ENCODE measurements at places on chromosomes 2 and 18. TPM values are rescaled to one million over a fixed set of nuclear protein-coding genes. Genes with fewer than 3 reads are reported as not detected.

DNA sequence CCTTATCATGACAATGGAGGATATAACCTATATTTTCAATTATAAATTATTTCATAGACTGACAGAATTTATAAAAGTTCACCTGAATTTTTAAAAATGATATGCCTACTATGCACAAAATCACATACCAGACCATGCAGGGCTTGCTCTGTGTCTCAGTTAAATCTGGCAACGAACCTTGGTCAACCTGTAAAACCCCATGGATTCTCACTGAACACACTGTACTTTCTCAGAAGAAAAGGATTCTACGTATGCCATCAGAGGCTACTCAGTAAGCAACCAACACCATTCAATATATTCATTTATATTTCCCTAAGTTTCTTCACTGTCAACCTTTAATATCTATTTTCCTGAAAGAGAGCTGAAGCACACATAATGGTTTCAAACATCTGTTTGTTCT lies 52.4 kb downstream of the NRXN1 start:
- H3K27me3 ChIP-seq: no peaks in the 10 kb centered on the region
- no peaks in the 10 kb centered on the region for H3K4me1 ChIP-seq
- H3K4me3 ChIP-seq: no peak overlapping the region
- H3K27ac ChIP-seq: no peak overlapping the region

DNA sequence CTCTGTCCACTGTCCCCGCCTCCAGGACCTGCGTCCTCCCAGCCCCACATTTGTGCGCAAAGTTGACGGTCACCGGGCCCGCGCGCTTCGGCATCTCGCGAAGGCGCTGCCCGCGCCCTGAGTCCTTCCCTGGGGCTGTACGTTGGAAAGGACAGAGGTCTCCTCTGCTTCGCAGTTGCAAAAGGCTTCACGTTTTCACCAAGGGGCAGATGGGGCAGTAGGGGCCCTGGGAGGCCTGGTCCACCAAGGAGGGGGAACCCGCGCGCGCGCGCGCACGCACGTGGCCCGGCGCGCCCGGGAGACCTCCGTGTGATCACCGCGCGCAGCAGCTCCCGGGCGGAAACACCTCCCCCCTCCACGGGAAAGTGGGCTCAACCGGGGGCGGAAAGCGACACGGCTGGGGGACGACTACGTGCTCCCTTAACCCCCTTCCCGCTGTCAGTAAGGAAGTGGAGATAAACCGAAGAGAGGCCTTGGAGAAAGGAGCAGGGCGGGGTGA lies 21.9 kb downstream of the TEX44 start:
- peaks cover 40% of the 10 kb centered on the region for H3K4me1 ChIP-seq
- peak overlapping the region; percentile 97 for H3K27ac ChIP-seq
- DNase-seq: peak; percentile 68
- H3K27me3 ChIP-seq: no peaks in the 10 kb centered on the region

DNA sequence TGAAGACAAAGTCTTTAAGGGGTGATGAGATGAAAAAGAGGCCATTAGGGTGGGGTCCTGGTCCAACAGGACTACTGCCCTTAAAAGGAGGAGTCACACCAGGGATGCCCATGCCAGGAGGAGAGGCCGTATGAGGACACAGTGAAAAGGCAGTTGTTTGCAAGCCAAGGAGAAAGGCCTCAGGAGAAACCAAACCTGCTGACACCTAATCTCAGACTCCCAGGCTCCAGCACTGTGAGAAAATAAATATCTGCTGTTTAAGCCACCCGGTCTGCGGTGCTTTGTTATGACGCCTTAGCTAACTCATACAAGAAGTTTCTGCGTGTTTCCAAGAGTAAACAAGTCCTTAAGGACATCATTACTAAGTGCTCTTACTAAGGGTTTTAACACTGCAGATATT lies 93.6 kb downstream of the DNER start:
- H3K27me3 ChIP-seq: peaks cover 24% of the 10 kb centered on the region
- DNase-seq: no peak
- no peaks in the 10 kb centered on the region for H3K36me3 ChIP-seq
- no peak overlapping the region for H3K27ac ChIP-seq
- no peak overlapping the region for H3K4me3 ChIP-seq
- H3K4me1 ChIP-seq: no peaks in the 10 kb centered on the region

DNA sequence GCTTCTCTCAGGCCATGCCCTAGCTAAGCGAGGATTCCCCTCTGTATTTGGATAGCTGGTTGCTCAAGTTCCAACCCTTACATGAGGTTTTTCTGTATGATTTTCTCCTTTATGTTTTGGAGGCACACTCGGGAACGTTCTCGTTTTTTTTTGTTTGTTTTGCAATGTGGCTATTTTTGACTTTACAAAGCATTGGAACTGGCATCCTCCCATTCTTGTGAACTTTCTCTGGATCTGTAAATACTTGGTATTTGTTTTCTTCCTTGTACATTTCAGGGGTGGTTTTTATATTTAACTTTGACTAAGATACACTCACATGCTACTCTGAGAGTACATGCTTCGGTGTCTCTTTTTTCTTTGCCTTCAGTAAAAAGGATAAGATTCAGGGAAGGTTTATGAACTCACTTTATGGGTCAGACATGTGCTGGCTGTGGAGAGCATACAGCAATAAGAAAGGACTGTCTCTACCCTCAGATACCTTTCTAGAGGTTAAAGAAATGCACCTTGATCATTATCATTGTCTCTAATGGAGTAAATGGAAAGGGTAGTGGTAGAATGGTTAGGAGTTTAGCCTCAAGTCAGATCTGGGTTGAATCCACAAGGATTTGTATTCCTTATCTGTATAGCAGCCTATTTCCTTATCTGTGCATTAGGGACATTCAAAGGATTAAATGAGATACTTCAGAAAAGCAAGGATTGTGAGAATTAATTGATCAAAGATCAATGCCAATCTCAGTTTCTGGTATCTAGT lies 61.9 kb downstream of the MEIS1 start:
- no peaks in the 10 kb centered on the region for H3K4me1 ChIP-seq
- no peak overlapping the region for H3K27ac ChIP-seq
- no peak for DNase-seq
- H3K36me3 ChIP-seq: no peaks in the 10 kb centered on the region
- no peak overlapping the region for H3K4me3 ChIP-seq
- no peaks in the 10 kb centered on the region for H3K27me3 ChIP-seq

- H3K27ac ChIP-seq: no peak overlapping the region
- H3K4me1 ChIP-seq: no peaks in the 10 kb centered on the region
- DNase-seq: no peak
- no peak overlapping the region for H3K4me3 ChIP-seq
- peaks cover under 1% of the 10 kb centered on the region for H3K27me3 ChIP-seq
Observed at GRCh38 chr18:2495381-2495780, 75.9 kb downstream of the METTL4 start.

GRCh38 chr18:63320975-63321265 lies 1.4 kb upstream of the BCL2 start:
- DNase-seq: no peak
- peaks cover 27% of the 10 kb centered on the region for H3K36me3 ChIP-seq
- H3K27me3 ChIP-seq: no peaks in the 10 kb centered on the region
- H3K4me3 ChIP-seq: peak overlapping the region; percentile 83

DNA sequence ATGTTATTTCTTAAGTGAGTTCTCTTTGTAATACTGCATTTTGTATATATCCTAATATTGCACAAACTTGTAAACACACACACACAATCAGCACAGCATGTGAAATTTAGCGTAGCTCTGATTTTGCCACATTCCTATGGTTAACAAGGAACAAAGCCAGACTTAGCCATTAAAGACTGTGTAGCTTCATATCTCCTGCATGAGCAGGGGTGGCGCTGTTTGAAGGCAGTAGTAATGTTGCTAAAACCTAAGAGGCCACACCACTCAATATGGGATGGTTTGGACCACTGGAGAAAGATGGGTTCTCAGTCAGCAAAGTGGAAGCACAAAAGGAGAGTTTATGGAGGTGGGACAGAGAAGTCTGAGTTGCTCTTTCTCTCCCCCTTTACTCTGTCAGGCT lies 61.1 kb upstream of the RND3 start:
- no peak overlapping the region for H3K4me3 ChIP-seq
- no peak for DNase-seq
- no peaks in the 10 kb centered on the region for H3K36me3 ChIP-seq
- no peak overlapping the region for H3K27ac ChIP-seq
- H3K4me1 ChIP-seq: no peaks in the 10 kb centered on the region
- no peaks in the 10 kb centered on the region for H3K27me3 ChIP-seq

DNA sequence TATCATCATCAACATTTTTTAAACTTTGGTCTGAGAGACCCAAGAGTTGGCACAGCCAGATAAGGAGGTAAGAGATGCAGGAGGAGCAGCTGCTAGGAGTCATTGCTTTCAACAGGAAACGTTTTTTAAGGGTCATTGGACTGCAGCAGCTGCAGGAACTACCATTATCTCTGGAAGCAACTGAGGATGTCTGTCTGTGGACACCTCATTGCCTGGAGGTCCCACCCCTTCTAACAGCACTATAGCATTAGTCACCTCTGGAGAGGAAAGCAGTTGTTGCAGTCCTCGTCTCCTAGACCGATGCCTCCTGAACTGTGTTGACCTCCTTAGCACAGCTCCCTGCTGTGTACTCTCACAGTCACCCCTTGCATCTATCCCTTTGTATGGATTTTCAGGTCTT lies 21.5 kb upstream of the FSHR start:
- H3K4me1 ChIP-seq: no peaks in the 10 kb centered on the region
- H3K4me3 ChIP-seq: no peak overlapping the region
- H3K27ac ChIP-seq: no peak overlapping the region
- no peaks in the 10 kb centered on the region for H3K27me3 ChIP-seq
- no peaks in the 10 kb centered on the region for H3K36me3 ChIP-seq
- no peak for DNase-seq

- DNase-seq: no peak
- H3K27me3 ChIP-seq: peaks cover 4% of the 10 kb centered on the region
- H3K27ac ChIP-seq: no peak overlapping the region
- no peaks in the 10 kb centered on the region for H3K36me3 ChIP-seq
- H3K4me1 ChIP-seq: no peaks in the 10 kb centered on the region
Observed at GRCh38 chr18:75346671-75347070, 80.8 kb downstream of the SMIM21 start.

DNA sequence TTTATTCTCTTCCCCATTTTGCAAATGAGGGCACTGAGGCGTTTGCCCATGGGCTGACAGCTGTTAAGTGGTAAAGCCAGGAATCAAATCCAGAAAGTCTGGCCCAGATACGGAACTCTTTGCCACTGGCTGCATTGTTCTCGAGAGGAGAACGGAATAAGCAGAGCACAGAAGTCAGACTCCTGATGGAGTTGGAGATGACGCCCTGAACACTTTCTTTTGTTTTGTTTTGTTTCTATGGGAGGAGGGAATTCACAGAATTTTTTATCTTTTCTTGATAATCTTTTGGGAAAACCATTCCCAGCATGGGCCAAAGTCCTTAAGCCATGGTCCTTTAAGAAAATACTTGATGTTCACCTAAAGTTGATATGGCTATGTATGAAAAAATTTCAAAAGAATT lies 322.2 kb downstream of the RDH14 start:
- no peaks in the 10 kb centered on the region for H3K36me3 ChIP-seq
- H3K27me3 ChIP-seq: peaks cover 4% of the 10 kb centered on the region

DNA sequence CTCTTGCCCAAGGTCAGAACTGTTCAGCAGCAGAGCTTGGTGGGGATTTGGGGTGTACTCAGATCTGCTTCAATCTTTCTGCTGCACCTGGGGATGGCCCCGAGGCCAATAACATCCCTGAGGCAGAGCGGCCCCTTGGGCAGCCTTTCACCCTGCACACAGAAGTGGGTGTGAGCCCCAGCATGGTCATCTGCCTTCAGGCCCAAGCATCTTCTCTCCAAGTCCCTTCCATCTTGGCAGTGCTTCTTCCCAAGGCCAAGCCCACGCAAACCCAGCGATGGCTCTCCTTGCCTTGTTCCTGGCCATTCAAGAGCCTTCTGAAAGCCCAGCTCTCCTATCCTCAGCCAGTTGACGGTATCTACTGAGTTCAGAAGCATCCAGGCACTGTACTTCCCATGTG lies 172.9 kb downstream of the INHBB start:
- no peak for DNase-seq
- no peaks in the 10 kb centered on the region for H3K36me3 ChIP-seq
- no peaks in the 10 kb centered on the region for H3K4me1 ChIP-seq
- H3K27ac ChIP-seq: no peak overlapping the region
- no peak overlapping the region for H3K4me3 ChIP-seq

GRCh38 chr2:29311458-29311857 lies 196.2 kb downstream of the CLIP4 start:
- no peaks in the 10 kb centered on the region for H3K36me3 ChIP-seq
- H3K4me3 ChIP-seq: no peak overlapping the region
- H3K27me3 ChIP-seq: peaks cover 49% of the 10 kb centered on the region

- peaks cover 6% of the 10 kb centered on the region for H3K36me3 ChIP-seq
- no peak overlapping the region for H3K27ac ChIP-seq
- H3K4me3 ChIP-seq: no peak overlapping the region
- no peak for DNase-seq
- no peaks in the 10 kb centered on the region for H3K27me3 ChIP-seq
- peaks cover 23% of the 10 kb centered on the region for H3K4me1 ChIP-seq
Observed at GRCh38 chr2:47075361-47076125, 79.6 kb downstream of the STPG4 start.

DNA sequence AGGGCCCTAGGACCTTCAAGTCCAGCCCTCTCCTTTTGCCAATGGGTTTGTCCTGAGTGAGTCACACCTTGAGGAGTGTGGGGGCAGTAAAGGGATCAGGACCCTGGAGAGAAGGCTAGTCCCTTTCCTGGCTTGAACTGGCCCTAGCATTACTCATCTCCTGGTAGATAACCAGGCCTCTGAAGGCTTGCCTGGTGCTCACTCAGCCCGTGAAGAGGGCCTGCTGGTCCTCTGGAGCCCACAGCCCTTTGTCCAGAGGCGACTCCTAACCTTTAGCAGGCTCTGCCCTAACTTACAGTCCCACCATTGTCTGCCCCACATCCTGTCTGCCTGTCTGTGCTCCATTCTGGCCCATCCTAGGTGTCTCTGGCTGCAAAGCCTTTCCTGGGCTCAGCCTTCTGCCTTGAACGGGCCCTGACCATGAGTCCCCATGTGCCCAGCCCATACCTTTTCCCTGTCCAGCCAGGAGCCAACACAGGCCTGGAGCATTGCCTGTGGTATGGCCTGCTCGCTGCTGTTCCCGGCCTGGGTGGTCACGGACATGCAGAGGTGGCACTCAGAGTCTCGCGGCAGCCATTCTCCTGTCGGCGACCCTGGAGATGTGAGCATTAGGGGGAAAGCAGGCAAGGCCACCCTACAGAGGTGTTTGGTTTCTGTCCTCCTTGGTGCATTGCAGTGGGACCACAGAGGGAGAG lies 5.0 kb downstream of the SFTPB start:
- H3K27ac ChIP-seq: no peak overlapping the region
- H3K36me3 ChIP-seq: no peaks in the 10 kb centered on the region
- H3K27me3 ChIP-seq: no peaks in the 10 kb centered on the region
- H3K4me1 ChIP-seq: no peaks in the 10 kb centered on the region
- no peak overlapping the region for H3K4me3 ChIP-seq
- no peak for DNase-seq

The CD8B2 gene
- total RNA-seq: 4.4 TPM

The CCDC93 gene
- total RNA-seq: 22.9 TPM

The ACSL3 gene
- total RNA-seq: 64.0 TPM

The ABHD1 gene
- total RNA-seq: 0.54 TPM

The INSIG2 gene
- 31.8 TPM for total RNA-seq

The C18orf54 gene
- total RNA-seq: 5.7 TPM

The PARD3B gene
- total RNA-seq: 1.1 TPM

The CROCC2 gene
- not detected for total RNA-seq

Data from activated naive CD8-positive, alpha-beta T cell treated with anti-CD3 and anti-CD28 coated beads for 36 hours (primary cell).